ENCODE measurements at places on chromosomes 4 and X.

- no peak for DNase-seq
Observed at GRCh38 chr4:105192474-105192873, 45.8 kb downstream of the TET2 start.

GRCh38 chr4:4456351-4456750, 69.4 kb downstream of the NSG1 start:
- no peak for DNase-seq

- no peak for DNase-seq
Observed at GRCh38 chr4:88993246-88993645, 63.7 kb downstream of the FAM13A start.

DNA sequence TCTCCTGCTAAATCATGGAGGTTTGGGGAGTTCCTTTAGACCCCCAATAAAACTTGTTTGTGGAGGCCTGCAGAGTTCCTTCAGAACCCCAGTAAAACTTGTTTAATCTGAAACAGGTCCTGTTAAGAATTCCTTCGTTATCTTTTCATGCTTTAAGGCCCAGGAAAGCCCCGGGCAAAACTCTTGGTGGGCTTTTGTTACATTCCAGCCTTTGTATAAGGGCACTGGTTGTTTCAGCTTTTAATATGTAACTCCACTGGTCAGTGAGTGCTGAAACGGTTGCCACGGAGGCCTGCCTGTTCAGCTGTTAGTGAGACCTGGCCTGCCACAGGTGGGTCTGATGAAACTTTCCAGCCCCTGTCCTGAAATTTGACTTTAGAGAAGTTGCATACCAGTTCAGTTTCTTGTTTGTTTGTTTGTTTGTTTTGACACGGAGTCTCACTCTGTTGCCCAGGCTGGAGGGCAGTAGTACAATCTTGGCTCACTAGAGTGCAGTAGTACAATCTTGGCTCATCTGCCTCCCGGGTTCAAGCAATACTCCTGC, 12.4 kb upstream of the DHRSX start:
- DNase-seq: no peak

DNA sequence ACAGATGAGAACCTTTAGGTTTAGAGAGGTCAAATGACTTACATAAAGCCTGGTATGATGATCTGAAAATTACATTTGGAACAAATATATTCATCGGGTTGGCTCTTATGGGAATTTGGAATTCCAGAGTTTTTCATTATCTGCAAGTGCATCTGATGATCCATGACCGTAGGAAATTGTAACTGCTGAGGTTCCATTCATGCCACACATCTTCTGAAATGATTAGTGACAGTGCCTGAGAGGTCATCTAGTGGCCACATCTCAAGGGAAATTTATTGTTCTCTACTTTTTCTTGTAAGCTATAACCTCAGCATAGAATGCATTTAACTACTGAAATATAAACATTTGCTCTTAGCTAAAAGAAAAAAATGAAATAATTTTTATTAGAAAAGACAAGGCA, 105.8 kb upstream of the NWD2 start:
- DNase-seq: no peak

DNA sequence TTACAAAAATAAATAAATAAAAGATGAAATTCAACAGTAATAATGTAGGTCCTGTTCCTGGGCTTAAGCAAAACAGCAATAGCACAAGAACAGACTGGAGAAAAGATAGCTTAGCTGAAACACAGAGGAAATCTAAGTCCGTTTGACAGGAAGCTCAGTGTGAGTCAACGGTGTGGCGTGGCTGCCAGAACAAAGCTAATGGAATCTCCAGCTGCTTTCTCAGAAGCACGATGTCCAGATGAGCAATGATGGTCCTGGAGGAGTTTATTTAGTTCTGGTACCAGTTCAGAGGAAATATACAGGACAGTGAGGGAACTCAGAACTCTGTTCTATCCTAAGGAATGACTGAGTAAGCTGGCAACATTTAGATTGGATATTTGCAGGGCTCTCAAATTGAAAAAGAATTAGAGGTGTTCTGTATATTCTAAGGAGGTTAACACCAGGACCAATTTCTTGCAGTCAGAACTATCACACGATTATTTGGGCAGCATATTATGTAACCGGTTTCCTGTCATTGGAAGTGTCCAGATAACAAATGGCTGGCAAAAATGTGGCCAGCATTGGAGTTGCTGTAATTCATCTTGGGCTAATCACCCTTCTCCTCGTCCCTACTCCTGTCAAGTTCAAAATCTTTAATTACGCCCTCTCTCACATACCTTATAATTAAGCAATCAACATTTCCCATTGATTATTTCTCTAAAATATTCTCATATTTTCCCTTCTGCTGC, 12.7 kb downstream of the GAB3 start:
- no peak for DNase-seq

DNA sequence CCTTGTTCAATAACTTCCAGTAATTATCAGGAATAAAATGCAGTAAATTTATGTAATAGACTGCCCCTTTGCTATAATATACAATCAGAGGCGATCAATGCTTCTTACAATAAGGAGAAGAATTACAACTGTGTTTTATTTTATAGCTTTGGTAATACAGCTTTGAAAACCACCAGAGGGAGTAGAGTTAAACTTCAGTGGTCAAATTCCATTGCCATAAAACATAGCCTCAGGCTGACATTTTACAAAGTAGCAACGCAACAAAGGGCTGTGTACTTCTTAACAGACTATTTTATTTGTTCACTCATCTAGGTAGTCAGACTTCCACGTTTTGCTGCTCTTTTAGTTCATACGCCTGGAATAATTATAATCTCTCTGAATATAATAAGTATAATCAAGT, 58.5 kb downstream of the TEX13C start:
- no peak for DNase-seq

DNA sequence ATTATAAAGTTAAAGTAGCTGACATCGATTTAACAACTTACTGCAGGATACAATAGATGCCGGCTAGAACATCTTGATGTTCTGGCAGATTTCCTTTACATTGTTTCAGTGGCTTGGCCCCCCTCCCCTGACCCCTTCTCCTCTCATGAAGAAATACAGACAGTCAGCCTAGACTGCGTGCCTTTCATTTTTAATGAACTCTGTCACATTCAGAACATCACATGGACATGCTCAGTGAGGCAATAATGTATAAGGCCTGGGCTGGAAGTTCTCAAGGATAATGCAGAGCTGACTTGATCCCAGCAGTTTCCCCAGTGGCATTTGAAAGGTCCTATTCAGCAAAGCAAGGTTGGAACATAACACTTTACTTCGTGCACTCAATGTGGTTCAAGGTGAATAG, 239.2 kb downstream of the ANK2 start:
- DNase-seq: no peak

- no peak for DNase-seq
Observed at GRCh38 chrX:98067611-98068010, 1183.9 kb downstream of the RPA4 start.

GRCh38 chr4:59091146-59092142, 1981.3 kb upstream of the IGFBP7 start:
- DNase-seq: no peak

- no peak for DNase-seq
Observed at GRCh38 chr4:777520-778262, 48.2 kb downstream of the CPLX1 start.

GRCh38 chr4:88745581-88746163, 48.0 kb upstream of the NAP1L5 start:
- no peak for DNase-seq

DNA sequence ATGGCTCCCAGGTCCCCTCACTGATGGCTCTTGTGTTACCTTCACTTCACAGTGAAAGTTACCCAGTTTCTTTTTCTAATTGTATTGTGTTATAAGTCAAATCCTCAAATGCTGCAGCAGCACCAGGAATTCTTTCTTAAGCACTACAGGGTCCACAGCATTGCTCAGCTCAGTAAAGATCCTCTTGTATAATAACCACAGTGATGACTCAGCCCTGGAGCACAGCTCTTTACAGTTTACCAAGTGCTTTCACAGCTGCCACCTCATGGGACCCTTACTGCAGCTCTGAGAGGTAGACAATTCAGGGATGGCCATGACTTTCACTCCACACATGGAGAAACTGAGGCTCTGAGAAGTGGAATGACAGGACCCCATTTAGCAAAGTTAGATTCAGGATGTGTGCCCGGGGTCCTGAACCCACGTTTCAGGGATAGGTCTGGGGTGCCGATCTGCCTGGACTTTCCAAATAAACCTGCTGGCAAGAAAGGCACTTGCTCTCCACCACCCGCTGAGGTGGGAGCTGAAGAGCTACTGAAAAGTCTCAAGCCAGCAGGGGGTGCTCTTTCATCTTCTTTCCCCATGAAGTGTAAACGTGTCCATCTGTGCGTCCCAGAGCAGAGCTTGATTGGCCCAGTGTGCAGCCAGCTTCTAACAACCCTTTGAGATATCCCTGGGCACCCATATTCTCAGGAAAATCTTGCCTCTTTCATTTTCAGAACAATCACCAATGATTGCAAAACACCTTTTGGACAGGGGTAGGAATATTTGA, 35.7 kb upstream of the GABRQ start:
- no peak for DNase-seq

- no peak for DNase-seq
Observed at GRCh38 chr4:38082021-38082420, 121.8 kb downstream of the PTTG2 start.

DNA sequence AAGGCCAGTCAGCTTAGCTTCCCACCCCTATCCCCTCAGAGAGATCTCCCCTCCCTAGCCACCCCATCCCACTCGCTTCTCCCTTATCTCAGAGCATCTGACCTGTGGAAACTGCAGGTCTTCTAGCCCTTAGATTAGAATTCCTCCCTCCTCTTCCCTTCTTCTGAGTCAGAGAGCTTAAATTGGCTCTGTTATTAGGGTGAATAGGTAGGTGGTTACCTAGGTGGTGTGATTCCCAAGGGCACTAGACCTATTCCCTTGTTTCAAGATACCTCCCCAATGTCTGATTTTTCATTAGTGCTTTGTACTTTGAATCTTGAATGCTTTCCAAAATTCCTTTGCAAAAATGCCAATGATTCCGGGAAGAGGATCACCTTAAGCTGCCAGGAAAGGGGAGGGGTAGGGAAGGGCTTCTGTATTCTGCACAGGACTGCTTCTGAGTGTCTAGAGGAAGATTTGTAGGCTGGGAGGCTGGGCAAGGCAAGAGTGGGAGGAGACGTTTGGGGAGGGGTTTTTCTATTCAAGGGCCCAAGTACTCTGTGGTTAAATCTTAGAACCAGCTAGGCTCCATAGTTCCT, 24.5 kb upstream of the MSN start:
- no peak for DNase-seq

GRCh38 chrX:11629593-11630211, 36.0 kb downstream of the ARHGAP6 start:
- no peak for DNase-seq

DNA sequence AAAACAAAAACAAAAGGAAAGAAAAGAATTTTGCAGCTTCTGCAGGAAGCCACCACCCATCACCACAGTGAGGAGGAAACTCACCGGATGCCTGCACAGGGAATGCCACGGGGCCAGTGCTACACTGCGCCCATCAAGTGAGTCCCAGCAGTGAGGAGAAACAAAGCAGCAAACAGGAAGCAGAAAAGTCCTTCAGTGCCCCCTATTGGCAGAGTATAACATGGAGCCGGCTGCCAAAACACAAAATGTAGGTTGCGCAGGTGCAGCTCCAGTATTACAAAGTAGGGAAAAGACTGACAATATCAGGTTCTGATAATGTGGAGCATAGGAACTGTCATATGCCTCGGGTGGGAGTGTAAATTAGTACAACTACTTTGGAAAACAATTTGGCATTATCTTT, 23.3 kb upstream of the SCML2 start:
- DNase-seq: no peak

- no peak for DNase-seq
Observed at GRCh38 chrX:103099691-103100090, 6.7 kb upstream of the NXF3 start.

- DNase-seq: no peak
Observed at GRCh38 chr4:107631560-107631959, 88.5 kb downstream of the PAPSS1 start.

DNA sequence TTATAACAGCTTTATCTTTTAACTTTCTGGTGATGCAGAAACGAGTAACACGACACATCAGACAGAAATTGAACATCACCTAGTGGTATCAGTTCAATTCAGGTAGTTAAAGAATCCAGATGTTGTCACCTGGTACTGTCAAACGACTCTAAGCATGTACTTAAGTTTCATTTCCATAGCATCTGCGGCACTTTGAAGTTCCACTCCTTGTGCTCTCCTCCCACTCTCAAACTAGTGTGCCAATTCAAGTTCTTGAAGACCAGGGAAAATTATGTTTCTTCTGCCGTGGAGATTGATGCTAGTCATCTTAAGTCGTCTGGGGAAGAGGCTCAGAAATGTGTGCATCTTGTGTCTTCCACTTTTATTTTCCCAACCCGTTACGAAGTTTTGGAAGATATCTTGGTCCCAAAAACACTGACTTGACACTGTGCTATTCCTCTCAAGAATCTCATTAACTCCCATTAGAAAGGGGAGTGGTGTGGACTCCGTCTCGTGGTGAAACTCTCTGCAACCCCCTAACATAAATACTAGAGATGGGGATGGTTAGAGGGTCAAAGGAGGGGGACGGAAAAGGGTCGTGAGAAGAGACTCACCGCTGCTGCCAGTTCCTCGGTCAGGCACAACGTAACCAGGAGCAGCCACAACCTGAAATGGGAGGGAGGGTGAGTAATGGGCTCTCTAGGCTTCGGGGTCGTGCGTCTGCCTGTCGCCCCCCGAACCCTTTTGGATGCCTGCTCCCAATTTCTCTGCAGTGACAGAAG, 693 bp downstream of the COL4A6 start:
- DNase-seq: no peak

DNA sequence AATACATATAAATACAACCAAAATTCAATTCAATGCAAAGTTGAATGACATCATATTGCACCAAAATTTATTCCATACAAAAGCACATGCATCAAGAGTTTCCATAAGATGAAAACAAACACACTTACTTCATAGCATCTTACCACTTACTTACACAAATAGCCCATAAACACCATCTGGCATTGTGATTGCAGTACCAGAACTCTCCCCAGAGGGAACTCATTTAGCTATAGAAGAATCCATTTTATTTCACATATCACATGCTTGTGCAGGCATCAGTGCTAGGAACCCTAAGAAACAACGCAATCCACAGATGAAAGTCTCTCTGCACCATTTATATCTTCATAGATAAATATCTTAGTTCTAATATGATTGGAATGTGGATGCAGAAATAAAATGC, 77.9 kb downstream of the SLC7A11 start:
- no peak for DNase-seq

DNA sequence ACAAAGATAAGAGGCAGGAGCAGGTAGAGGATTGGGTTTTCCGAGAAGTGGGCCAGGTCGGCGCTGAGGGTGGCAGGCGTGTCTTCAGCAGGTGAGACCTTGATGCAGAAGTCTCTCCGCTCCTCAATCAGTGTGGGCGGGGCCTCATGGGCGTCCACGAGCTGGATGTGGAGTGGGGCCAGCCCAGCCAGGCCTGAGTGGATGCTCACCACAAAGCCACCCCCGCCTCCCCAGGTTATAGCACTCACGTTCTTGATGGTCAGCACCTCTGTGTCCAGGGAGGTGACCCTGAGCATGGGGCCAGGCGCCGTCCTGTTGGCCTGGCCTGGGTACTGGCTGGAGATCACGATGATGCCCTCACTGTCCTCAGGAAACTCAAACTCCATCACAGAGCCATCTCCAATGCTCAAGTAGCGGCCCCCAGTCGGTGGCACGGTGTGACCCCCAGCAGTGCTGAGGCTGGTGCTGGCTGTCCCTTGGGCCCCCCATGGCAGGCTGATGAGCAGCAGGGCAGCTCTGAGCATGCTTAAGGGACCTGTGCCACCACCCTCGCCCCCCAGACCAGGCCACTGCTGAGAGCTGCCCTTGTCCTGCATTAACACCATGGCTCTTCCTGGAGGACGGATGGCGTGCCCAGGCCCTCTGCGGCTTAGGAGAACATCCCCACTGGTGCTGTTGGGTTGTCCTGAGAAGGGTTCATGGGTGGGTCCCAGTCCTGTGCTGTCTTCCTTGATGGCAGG, 1.9 kb downstream of the SLC10A3 start:
- no peak for DNase-seq
